Fibroblast of the conjunctiva (primary cell): ENCODE measurements at places on chromosomes 7 and 10.
A peak's percentile ranks its signal among the peaks of the same experiment; 100 is the strongest.

- DNase-seq = no peak
Measured at GRCh38 chr7:116683786-116684185, 11.8 kb downstream of the MET start.

DNA sequence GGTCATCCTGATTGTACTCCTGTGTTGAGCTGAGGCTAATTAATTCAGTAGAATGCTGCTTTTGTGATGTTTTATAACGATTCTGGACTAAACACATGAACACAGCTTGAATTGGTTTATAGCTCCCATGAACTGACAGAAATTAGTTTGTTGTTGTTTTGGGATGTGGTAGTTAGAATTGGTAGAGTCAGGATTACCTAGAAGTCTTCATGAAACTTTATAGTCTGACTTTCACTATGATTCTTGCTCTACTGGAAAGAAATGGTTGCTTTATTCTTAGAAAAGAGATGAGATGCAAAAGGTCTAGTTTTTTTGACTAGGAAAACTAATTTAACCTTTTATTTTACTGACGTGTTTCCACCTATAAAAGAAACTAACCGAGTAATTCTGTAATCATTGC lies 23.4 kb upstream of the TRUB1 start:
- no peak for DNase-seq

DNA sequence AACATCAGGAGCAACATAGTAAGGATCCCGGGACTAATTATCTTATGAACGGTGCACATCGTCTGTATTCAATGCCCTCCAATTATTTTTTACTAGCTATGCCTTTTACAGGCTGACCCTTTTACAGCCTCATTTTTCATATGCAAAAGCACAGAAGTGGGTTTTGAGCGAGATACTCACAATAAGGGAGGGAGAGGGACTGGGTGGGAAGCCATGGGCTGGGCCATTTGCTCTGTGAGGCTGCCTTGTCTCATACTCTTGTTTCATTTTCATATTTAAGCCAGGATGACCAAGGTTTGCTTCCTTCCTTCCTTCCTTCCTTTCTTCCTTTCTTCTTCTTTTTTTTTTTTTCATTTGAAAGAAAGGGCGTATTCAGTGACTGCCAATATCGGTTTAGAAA lies 259.3 kb downstream of the TRIL start:
- DNase-seq = no peak

DNA sequence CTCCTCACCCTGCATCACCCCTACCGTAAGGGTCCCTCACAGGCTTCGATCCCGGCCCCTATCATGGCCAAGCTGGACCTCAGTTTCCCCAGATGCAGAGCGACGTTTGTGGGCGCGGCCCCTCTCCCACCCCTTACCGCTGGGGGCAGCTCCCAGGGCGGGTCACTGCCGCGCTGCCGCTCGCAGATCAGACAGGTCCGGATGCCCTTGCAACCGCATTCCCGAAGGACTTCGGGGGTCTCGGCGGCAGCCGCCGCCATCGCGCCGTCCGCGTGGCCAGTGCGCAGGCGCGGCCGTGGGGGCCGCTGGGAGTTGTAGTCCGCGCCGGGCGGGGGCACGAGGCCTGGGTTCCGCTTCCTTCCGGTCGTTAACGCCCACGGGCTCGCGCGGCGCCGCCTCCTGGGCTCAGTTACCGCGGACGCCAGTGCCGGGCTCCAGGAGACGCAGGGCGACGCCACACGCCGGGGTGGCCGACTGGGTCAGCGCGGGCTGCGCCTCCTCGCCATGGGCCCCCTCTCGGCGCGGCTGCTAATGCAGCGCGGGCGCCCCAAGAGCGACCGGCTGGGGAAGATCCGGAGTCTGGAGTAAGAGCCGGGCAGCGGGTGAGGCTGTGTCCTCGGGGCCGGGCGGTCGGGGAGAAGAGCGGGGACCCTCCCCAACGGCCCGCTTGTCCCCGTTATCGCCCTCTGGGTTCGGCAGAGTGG lies at the start of the genes ALKBH4 and LRWD1:
Gene ALKBH4 (minus strand): TSS at position 287 of the 704 bp plus-strand sequence. CDS start 27 bp downstream, at position 260.
Gene LRWD1 (plus strand): TSS at position 408 of the 704 bp plus-strand sequence. CDS start 97 bp downstream, at position 505.
- peak; percentile 86 for DNase-seq

DNA sequence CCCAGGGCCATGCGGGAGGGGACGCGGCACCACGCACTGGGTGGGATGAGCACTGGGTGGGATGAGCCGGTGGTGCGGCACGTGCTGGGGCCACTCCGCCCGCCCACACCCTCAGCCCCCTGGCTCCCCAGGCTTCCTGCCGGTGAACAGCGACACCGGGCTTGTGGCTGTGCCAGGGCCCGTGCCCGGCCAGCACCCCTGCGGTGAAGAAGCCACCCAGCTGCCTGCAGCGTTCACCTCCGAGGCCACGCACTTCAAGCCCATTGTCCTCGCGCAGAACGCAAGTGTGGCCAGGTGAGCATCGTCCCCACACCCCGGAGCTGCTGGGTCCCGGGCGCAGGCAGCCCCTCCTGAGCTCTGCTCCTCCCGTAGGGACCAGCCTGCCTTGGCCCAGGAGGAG lies 31.8 kb upstream of the UTF1 start:
- no peak for DNase-seq

- no peak for DNase-seq
Measured at GRCh38 chr10:114328874-114329273, 75.4 kb downstream of the AFAP1L2 start.

DNA sequence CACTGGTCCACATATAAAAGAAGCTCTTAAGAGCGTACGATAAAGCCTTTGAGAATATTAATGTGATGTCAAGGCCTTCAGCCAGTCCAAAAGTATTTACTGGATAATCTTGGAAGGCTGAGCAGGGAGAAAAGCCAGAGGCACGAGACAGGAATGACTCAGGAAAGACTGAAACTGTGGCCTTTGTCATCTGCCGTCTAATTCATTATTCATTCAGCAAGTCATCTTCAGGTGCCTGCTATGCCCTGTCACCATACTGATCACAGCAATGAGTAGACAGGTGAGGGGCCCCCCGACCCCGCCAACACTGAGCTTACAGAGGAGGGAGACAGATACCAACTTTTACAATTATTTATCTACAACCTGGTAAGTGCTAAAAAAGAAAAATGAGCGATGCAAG lies 78.9 kb downstream of the VOPP1 start:
- no peak for DNase-seq

DNA sequence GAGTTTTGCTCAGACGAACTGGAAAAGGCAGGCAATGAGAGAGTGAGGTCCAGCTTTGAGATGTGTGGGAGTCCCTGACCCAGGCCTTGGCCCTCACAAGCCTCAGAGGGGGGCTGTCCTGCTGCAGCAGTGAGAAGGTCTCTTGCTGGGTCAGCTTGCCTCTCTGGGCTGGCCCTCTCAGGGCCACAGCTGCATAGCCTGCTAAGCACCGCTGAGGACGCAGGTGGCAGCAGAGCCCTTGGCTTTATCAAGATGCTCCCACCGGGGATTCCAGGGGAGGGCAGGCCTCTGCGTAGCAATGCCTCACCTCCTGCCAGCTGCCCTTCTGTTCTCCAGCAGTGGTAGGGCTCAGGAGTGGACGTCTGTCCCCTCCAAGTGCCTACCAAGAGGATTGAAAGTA lies 128.7 kb downstream of the COBL start:
- DNase-seq = no peak

GRCh38 chr7:45978010-45978681 lies 57.1 kb upstream of the IGFBP3 start:
- DNase-seq = peak; percentile 73

DNA sequence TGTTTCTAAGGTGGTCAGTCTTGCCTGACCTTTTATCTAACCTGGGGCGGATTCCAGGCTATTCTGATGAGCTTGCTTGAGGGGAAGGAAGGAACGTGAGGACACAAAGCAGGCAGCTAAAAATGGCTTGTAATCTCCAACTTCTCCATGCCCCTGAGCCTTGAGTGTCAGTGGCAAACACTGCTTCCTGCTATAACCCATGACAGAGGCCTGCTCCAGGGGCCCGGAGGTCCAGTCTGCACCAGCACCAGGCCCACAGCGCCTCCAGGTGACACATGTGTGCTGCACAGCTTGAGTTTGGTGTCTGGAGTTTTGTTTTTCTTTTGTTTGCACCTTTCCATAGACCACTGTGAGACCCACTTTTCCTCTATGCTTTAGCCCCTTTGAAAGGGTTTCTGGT lies 207.9 kb downstream of the PAXIP1 start:
- DNase-seq = no peak

DNA sequence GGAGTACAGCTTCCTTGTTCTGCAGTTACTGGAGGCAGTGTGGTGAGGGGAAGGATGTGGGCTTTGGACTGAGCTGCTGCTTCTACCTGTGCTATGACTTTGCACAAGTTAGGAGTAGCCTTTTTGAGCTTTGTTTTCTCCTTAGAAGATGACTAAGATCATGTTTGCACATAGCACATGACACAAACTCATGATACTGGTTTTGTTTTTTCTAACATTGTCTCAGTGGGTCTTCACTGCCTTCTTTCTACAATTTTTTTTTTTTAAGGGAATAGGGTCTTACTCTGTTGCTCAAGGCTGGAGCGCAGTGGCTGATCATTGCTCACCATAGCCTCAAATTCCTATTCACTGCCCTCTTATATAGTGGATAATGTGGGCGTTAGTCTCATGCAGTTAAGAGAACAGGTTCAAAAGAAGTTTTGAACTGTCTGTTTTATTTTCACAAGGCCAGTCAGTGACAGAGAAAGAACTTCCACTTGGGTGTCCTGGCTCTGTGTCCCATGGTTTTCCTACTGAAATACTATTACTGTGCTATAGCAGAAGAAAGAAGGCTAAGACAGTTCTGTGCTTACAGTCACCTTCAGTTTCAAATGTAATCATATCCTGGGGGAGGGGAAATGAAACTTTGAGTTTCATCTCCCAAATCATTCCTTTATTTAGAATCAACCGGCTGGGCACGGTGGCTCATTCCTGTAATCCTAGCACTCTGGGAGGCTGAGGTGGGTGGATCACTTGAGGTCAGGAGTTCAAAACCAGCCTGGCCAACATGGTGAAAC lies 72.0 kb downstream of the KAT6B start:
- DNase-seq = no peak

DNA sequence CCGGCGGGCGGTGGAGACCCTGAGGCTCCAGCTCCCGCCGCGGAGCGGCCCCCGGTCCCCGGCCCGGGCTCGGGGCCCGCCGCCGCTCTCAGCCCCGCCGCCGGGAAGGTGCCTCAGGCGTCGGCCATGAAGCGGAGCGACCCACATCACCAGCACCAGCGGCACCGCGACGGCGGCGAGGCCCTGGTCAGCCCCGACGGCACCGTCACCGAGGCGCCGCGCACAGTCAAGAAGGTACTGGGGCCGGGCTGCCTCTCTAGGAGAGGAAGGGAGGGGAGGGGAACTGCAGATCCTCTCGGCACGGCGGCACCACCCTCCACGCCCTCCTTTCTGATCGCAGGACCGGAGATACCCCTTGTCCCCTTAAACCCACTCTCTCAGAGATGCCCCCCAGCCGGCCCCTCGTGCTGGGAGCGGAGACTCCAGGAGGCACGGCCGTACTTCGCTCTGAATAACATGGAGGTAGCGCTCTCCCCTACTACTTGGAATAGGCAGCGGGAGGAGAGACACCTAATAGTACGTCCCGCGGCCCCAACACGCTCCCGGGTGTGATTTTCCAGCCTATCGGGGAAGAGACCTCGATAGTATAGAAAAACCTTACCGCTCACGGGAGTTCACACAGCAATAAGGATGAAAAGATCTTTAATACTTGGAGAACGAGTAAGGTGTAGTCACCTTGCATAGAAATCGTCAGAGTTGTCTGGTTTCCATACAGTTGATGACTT lies 538 bp downstream of the AHCYL2 start:
- DNase-seq = no peak

DNA sequence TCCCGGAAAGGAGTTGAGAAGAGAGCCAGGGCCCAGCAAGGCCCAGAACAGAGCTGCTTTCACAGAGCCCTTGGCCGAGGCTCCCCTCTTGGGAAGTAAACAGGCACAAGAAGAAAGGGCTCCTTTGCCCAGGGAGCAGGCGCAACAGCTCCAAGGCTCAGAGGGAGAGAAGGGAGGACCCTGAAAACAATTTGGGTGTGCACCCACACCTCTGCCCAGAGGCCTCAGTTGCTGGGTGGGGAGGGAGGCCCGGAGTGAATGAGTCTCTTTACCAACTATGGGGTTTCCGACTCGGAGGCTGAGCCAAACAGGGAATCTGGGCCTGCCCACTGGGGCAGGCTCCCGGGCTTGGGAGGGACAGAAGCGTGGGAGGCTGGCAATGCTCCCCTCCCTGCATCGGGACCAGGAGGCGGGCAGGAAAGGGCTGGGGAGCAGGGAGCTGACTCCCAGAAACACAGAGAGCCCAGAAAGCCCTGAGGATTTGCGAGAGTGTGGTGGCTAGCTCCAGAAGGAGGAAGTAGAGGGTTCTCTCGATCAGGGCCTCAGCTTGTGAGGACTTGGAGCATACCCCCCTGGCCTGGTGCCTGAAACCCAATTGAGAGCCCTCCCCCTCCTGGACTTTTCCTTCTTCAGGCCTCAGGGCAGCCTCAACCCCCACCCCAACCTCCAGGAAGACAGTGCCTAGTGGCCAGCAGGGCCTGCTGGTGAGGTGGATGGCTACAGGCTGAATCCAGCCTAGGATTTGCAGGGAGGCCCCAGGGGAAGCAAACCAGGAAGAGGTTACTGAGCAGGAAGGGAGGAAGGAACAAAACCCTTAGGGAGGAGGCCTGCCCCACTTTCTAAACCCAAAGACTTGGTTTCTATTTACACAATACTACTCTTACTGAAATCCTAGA lies 6.2 kb downstream of the C10orf105 start:
- DNase-seq = peak; percentile 79

DNA sequence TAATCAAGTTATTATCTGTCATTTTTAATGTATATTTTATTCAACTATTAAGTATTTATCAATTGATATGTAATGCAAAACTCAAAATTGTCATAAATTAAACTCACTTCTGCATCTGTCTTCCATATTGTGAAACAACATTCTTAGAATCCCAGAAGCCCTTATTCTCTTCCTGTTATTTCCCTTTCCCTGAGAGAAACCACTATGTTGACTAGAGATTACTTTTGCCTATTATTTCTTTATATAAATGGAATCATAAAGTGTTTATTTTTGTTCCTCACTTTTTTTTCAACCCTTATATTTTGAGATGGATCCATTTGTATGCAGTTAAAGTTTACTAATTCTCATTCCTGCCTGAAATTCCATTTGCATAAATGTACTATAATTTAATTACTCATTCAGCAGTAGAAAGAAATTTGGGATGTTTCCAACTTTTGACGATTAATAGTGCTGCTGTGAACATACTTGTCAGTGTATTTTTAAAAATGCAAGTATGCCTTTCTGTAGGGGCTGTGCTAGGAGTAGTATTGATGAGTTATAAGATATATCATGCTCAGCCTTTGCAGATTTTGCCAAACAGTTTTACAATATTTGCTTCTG lies 211.2 kb downstream of the SEMA3D start:
- no peak for DNase-seq

- no peak for DNase-seq
Measured at GRCh38 chr10:33142295-33142694, 184.3 kb upstream of the ITGB1 start.

- no peak for DNase-seq
Measured at GRCh38 chr7:102286237-102287110, at the start of gene SH2B2. Gene SH2B2 (plus strand): TSS chr7:102286868. CDS start chr7:102300551, 13,683 bp downstream.

GRCh38 chr10:130078120-130078519 lies 32.5 kb downstream of the C10orf143 start:
- DNase-seq = no peak

- DNase-seq = no peak
Measured at GRCh38 chr7:108132551-108133265, 2.5 kb upstream of the LAMB4 start.
